ENCODE measurements at places on chromosomes 1 and 21.

GRCh38 chr1:32470431-32470830 is 5.6 kb downstream of the ZBTB8B start:
- DNase-seq, result no peak

GRCh38 chr1:34212673-34213072 is 36.0 kb downstream of the C1orf94 start:
- DNase-seq, result no peak

DNA sequence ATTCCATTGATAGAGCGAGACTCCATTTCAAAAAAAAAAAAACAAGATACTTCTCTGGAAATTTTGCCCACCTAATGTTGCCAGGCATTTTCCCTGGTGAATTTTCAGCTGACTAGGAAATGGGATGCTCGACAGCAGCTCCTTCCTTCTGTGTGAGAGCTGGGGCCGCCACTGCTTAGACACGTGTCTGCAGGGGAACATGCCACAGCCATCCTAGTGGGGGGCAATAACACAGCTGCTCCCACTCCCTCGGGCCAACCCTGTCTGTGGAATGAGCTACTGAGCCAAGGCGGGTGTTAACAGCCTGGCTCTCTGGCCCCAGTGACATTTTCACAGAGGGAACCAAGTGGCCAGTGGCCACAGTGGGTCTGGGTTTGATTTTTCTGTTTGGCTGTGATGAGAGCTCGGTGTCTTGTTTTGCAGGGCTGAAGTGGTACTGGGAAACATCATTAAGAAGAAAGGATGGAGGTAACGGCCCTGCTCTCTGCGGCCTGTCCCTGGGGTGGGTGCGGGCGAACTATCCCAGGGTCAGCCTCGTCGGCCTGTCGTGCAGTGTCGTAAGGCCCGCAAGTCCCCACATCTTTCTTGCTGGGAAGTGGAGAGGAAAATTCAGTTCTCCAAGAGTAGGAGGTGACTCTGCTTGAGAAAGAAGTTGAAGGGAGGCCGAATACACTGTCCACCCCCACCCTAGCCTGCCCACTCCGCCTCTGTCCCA is 39.2 kb downstream of the KCNAB2 start:
- no peak for DNase-seq

DNA sequence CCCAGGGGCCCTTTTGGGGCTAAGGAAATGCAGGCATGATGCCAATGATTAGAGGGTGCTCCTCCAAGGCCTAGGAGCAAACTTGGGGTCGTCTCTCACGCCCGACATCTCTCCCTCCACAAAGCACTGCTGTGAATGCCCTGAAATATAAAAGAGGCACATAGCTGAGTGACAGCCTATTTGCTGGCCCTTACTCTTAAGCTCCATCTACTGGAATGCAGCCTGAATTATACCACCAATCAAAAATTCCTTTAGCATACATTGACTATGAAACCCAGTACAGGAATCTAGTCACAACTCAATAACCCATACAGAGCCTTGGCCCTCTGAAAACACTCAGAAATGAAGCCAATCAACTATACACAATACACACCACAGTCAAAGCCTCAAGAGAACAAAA is 105.5 kb downstream of the LRIG2 start:
- no peak for DNase-seq

- DNase-seq, result no peak
Measured at GRCh38 chr1:18573170-18573569, 57.5 kb upstream of the PAX7 start.

GRCh38 chr1:62433861-62434617 is 2.8 kb upstream of the USP1 start:
- peak; percentile 73 for DNase-seq

GRCh38 chr1:246138781-246139180 is 368.3 kb downstream of the SMYD3 start:
- no peak for DNase-seq

DNA sequence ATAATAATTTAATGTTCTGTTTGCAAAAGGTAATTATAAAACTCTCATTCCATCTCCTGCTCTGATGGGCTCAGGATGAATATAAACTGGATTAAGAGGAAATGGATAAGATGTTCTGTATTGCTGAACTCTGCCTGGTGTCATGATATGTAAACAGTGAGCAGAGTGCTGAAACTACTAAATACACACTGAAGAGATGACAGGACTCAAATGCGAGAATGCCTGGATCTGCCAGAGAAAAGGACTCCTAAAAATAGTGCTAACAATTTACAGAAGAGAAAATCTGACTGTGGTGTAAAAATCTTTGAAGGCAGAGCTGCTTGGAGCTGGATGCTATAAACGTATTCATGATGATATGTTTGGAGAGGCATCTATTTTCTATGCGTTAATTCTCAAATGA is 303.2 kb downstream of the RWDD3 start:
- no peak for DNase-seq

- DNase-seq, result no peak
Measured at GRCh38 chr1:168833362-168833761, 104.4 kb upstream of the DPT start.

DNA sequence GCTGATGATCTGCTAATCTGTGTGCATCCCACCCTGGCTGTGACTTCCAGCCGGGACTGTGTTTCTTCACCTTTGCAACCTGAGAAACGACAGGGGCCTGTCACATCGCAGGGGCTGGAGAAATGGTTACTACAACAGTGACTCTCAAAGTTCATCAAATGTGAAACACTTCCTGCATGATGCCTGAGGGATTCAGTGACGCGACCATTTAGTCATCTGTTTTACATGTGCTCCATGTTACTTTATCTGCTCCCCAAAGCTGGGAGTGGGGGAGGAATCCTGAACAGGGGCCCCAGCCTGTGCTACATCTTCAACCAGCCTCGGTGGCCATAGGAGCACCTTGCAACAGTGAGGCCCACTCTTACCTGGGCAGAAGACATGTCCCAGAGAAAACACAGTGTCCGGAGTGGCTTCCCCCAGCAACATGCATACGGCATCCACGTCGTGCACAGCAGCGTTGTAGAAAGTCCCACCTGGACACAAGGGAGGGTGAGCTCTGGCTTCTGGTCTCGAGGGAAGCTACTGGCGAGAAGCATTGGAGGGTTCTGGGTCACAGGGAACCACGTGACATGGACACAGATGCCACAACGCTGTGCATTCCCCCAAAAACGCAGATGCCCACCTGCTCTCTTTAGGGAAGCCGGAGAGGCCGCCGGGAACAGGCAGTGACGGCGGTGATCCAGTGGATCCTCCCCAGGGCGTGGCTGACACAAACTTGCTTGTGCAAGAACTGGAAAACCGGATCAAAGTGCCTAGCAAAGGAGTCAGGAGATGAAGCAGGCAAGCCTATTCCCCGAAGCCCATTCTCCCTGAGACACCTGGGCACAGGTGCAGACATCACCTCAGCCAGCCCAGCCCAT is 9.6 kb upstream of the CCDC27 start:
- no peak for DNase-seq

- DNase-seq, result no peak
Measured at GRCh38 chr1:160739098-160739511, at the start of gene SLAMF7. Gene SLAMF7 (plus strand): TSS chr1:160739247. CDS start chr1:160739302, 55 bp downstream.

DNA sequence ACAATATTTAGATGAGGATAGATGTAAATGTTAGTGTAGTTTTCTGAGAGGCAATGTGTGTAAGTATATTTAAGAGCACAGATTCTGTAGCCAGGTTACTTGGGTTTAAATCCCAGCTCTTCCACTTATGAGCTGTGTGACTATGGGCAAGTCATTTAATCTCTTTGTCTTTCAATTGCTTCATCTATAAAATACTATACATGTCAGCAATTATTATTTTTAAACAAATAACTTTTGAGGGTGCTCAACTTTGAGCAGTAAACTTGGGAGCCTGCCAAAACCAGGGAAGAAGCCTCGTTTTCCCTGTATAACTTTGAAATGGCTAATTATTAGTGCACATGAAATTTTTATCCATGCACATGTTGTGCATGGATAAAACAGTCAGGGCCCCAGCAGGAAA is 222.8 kb downstream of the FOXD2 start:
- DNase-seq, result no peak

GRCh38 chr21:45541221-45542039 is 810 bp downstream of the SLC19A1 start:
- DNase-seq, result no peak

GRCh38 chr1:180213401-180214170 is 16.5 kb upstream of the LHX4 start:
- no peak for DNase-seq

- no peak for DNase-seq
Measured at GRCh38 chr1:201384406-201384782, 6.9 kb upstream of the TNNT2 start.

DNA sequence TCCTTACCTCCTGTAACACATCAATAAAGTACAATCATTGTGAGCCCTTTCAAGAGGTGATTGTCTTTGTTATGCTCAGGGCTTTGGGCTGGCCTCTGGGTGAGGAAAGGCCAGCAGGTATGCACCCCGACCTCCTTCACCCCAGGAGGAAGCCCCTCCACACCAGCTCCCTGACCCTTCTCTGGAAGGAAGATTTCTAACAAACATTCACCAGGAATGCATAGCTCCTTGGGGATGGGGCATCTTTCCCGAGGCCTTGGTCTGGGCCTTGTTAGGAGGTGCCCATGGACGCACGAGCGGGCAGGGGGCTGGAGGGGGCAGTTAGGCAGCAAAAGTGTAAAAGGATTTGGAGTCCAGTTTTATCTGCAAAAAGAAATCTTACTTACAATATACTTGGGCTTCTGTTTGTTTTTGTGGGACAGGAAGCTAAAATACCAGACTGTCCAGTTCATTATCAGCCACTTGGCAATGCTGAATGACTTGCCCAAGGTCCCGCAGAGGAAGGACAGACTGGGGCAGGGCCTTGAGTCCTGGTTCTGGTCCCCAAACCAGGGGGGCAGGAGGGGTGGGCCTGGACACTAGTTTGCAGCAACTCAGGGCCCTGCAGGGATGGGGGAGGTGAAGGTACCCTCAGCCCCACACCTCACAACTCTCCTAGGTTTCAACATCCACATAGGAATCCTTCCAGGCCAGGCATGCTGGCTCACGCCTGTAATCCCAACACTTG is 10.1 kb downstream of the ZC3H12A start:
- no peak for DNase-seq

- DNase-seq, result no peak
Measured at GRCh38 chr1:169511316-169512005, 25.7 kb upstream of the SLC19A2 start.

DNA sequence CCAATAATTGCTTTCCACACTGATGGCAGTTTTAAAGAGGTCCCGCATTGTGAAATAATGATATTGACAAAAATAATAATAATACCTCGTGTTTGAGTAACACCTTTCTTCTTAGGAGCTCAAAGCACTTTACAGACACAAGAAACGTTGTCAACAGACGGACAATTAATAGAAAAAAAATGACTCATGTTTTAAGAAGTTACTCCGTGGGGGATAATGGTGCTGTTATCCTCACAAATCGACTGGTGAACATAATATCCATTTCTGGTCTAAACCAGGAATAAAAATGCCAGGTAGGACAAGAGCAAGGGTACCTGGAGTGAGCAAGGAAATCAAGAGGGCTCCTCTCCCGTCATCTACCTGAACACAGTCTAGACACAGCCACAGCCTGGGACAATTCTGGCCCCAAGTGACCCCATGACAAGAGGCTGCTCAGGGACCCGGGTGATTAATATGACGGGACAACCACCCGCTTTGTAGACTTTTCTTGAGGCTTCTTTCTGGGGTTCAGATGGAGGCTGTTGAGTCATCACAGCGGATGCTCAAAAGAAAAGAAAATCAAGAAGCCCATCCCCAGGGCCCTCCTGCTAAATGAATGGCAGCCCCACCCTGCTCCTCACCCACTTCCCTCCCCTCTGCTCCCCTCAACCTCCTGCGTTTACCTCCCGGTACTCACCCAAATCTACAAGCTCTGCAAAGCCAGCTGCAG is 146.2 kb upstream of the IRF2BP2 start:
- no peak for DNase-seq

DNA sequence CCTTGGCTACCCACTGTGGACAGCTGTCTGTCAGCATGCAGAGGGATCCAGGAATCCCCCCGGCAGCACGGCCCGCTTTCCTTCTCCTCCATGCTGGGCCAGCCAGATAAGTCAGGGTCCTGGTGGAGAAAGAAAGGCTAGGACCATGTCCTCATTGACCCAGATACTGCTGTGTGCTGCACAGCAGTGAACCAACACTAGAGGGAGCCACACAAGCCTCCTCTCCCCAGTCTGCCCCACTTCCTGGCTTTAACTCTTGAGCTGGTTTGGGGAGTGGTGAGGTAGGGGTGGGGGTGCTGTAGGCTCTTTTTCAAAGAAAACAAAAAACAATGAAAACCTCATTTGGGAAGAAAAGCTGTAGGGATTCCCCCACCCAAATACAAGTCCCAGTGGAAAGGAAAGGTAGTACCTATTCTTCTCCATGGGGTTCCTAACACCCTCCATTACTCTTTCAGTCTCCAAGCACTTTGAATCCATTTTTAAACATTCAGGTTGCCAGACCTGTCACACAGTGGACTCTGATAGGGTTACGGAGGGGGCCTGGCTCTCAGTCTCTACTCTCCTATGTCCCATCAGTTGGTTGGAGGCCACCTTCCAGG is 84.9 kb upstream of the CD1D start:
- no peak for DNase-seq

DNA sequence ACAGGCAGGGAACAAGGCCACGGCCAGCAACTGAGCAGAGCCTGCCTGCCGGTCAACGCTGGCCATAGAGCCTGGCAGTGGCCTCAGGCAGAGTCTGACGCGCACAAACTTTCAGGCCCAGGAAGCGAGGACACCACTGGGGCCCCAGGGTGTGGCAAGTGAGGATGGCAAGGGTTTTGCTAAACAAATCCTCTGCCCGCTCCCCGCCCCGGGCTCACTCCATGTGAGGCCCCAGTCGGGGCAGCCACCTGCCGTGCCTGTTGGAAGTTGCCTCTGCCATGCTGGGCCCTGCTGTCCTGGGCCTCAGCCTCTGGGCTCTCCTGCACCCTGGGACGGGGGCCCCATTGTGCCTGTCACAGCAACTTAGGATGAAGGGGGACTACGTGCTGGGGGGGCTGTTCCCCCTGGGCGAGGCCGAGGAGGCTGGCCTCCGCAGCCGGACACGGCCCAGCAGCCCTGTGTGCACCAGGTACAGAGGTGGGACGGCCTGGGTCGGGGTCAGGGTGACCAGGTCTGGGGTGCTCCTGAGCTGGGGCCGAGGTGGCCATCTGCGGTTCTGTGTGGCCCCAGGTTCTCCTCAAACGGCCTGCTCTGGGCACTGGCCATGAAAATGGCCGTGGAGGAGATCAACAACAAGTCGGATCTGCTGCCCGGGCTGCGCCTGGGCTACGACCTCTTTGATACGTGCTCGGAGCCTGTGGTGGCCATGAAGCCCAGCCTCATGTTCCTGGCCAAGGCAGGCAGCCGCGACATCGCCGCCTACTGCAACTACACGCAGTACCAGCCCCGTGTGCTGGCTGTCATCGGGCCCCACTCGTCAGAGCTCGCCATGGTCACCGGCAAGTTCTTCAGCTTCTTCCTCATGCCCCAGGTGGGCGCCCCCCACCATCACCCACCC is at the start of gene TAS1R3:
TAS1R3 (plus strand) TSS at position 213 of the 898 bp plus-strand sequence; CDS start at position 279, 66 bp downstream.
- no peak for DNase-seq

DNA sequence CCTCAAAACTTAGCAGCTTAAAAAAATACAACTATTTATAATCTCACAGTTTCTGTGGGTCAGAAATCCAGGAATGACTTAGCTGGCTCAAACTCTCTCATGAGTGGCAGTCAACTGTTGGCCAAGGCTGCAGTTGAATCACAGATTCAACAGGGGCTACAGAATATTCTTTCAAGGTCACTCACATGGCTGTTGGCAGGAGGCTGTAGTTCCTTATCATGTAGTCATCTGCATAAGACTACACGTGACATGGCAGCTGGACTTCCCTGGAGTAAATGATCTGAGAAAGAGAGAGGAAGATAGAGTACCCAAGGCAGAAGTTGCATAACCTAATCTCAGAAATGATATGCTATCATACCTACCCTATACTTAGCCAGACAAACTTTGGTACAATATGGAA is 75.2 kb upstream of the TSPAN2 start:
- DNase-seq, result no peak

GRCh38 chr1:12244585-12244984 is 14.8 kb downstream of the VPS13D start:
- DNase-seq, result no peak

All from NCI-H1694 treated with DMSO at 0.1 percent for 48 hours (cell line).